ENCODE measurements at places on chromosomes 3 and 15.

GRCh38 chr3:25143356-25144025, 284.6 kb upstream of the RARB start:
- DNase-seq: no peak

DNA sequence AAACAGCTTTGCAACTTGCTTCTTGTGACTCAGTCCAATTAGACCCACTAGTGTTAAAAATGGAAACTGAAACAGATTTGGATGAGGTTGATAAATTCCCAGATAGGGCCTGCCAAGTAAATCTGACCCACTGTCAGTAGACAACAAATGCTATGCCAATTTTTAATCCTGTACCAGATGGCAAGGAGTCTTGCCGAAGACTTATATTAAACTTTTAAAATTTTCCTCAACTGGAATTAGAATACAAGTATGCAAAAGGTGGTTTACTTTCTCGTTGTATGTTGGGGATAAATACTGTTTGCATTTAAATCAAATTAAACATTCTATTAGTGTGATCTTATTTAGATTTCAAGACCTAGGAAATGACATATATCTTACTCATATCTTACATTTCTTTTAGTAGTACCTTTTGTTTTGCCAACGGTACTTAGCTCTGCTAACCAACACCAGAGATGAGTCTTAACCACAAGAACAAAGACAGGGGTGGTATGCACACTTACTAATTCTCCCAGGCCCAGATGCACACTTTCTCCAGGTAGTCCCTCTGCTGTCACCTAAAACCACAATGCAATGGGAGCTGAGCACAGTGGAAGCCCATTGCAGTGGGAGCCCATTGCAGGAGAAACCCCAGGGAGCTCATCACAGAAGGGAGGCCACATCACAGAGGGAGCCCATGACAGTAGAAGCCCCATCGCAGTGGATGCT, 77.8 kb downstream of the WWTR1 start:
- DNase-seq: no peak

- DNase-seq: no peak
Observed at GRCh38 chr3:31533169-31534064, 692 bp downstream of the STT3B start.

DNA sequence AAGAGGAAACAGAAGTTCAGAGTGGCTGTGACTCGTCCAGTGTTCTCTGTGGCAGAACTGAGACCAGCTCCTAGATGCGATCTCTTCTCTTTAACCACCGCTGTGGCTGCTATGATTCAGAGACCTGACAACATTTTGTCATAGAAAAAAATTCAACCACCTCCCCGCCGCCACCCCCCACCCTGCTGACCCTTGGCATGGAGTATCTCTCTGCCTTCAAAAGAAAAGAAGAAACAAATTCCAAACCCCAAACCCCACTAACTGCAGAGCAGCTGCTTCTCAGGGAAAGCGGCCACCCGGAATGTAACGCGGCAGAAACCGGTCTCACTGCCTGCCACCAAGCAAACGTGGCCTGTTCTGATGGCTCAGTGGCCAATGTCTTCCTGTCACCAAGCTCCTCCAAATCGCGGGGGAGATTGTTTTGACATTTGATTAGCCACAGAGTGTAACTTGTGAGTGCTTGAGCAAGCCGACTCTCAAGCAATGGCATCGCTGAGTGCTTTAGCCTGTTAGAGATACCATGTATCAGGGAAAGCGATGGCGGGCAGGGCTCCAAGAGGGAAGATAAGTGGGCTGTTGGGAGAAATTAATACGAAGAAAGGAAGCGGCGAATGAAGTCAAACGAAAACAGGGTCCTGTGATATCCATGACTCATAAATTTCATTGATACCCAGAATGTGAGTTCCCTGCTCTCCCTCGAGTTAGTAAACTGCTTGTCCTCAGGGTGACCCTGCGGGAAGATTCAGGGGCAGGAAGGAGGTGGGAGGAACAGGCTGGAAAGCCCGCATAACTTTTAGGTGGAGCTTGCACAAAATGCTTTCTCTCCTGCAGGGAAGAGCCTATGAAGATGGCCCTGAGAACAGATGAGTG, 44.8 kb upstream of the TLE3 start:
- no peak for DNase-seq

DNA sequence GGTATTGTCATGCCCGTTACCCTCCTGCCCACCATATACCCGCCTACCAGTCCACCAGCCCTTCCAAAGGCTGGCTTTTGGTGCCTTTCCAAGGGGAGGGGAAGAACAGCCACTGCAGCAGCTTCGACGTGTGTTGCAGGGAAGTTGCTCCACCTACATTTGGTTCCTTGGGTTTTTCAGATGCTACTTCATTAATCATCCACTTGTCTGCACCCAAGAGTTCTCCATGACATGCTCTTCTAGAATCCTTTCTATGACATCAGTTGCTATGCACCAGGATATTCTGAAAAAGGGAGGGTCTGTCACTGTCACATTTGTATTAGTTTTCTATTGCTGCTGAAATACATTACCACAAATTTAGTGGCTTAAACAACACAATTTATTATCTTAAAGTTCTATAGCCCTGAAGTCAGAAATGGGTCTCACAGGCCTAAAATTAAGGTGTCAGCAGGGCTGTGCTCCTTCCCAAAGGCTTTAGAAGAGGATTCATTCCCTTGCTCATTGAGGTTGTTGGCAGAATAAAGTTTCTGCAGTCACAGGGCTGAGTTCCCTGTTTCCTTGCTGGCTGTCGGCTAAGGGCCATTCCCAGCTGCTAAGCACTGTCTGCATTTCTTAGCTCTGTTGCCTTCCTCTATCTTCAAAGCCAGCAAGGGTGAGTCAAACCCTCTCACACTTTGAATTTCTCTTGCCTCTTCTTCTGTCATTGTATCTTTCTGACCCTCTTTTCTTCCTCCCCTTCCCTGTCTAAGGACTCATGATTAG, at the start of gene LYZL4:
TSS of gene LYZL4 (minus strand) at position 241 of the 762 bp plus-strand sequence. CDS start 3,359 bp downstream, outside the sequence.
- DNase-seq: no peak

DNA sequence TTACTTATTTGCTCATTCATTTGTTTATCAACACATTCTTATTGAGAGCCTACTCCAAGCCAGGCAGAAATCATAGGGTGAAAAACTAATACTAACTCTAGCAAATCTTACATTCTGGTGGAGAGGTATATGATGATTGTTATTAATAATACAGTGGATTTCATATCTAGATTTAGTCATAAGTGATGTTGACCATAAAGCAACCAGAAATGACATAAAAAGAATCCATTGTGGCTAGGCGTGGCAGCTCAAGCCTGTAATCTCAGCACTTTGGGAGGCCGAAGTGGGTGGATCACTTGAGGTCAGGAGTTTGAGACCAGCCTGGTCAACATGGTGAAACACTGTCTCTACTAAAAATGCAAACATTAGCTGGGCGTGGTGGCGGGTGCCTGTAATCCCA, 26.2 kb upstream of the IL20RB start:
- no peak for DNase-seq

GRCh38 chr3:157123621-157124020, 36.3 kb downstream of the CCNL1 start:
- no peak for DNase-seq

DNA sequence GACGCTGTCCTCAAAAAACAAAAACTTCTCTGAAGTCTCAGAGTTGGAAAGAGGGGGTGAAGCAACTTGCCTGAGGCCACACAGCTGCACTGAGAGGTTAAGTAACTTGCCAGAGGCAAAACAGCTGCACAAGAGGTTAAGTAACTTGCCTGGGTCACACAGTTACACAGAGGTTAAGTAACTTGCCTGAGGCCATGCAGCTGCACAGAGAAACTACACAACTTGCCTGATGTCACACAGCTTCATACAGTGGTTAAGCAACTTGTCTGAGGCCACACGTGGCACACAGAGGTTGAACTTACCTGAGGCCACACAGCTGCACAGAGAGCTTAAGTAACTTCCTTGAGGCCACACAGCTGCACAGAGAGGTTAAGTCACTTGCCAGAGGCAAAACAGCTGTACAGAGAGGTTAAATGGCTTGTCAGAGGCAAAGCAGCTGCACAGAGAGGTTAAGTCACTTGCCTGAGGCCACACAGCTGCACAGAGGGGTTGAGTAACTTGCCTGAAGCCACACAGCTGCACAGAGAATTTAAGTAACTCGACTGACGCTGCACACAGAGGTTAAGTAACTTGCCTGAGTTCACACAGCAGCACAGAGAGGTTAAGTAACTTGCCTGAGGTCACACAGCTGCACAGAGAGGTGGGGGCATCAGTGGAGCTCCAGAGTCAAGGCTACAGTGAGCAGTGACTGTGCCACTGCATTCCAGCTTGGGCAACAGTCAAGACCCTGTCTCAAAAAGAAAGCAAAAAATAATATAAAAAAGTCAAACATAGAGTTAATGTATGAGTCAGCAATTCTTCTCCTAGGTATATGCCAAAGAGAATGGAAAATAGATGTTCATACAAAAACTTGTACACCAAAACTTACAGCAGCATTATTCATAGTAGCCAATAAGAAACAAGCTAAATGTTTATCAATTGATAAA, 12.0 kb upstream of the ACAD9 start:
- DNase-seq: no peak

GRCh38 chr15:78425643-78426042, 12.4 kb upstream of the IREB2 start:
- no peak for DNase-seq

DNA sequence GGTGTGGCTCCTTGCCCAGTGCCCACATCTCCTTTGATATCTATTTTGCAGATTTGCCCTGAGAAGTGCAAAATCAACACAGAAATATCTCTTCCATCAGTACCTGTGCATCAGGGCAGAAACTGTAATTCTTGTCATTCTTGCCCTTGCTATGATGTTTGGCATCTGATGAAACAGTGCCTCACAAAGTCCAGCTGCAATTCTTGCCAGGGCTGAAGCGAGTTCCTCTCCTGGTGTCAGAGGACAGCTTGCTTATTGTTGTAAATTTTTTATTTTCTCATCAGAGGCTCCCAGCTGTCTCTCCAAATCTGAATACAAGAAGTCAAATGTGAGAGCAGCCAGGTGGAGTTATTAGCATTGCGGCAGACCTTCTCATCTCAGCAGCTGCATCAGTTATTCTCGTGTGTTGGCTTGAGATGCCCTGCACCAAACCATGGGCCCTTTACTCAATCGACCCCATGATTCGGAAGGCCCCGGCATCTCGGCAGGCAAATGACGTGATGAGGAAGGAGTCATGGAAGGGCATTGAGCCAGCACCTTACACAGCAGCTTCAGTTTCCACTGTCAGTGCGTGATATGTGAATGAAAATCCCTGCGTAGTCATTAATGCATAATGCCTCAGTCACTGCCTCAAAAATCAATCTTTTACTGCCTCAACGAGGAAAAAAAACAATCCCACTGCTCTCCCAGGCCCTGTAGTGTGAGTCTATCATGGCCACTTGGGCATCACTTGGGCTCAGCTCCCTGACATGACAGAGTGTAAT, 93.4 kb downstream of the CCNL1 start:
- no peak for DNase-seq

DNA sequence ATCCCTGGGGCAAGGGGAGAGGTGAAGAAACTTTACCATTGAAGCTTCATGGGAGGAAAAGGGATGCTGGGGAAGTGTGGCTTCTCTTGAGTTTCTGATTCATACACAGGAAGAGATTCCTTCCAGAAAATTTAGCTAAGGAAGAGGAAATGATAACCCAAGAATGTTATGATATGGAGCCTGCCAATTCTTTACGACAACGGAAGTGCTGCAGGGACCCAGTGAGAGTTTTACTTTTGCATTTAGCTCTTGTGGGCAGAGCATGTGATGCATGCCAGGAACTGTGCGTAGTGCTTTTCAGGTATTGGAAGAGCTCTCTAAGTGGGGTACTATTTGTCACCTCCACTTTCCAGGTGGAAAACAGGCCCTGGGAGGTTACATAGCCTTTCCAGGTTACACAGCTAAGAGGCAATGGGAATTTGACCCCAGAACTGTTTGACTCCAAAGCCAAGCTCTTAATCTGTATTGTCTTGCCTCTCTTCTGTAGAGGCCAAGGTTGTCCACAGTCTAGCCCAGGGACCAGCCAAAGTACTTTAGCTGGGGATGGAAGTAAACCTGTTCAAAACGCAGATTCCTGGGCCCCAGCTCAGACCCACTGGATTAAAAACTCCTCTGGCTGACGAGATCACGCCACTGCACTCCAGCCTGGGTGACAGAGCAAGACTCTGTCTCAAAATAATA, 23.0 kb downstream of the CMTM7 start:
- no peak for DNase-seq

DNA sequence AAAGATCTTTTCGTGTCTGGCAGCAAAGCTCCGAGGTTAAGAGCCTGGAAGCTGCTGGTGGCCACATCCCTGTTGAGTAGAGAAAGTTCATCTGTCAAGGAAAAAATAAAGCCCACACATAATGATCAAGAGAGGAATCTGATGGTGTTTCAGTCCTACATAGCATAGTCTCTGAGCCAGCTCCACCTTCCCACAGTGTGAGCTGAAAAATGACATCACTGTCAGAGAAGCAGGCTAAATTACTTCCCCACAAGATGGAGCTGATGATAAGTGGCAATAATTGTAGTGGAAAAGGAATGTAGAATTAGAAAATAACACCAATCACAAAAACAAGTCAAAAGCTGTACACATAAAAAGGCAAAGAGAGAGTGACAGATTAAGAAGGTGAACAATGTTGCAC, 84.5 kb downstream of the AQP9 start:
- no peak for DNase-seq

GRCh38 chr3:47299381-47300318, 16.9 kb downstream of the KLHL18 start:
- DNase-seq: no peak

DNA sequence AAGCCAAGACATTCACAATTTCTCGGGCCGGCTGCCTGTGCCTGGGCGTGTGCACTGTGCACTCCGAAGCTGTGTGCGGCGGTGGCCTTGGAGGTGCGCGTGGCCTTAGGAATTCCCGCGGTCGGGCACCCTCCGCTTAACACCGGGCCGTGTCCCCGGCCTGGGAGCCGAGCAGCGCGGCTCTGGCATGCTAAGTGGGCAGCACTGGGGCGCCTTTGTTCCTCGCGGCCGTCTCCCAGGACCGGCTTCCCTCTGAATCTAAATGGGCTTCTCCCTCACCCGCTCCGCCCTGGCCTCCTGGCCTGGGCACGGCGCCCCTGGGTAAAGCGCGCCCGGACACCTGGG, 498 bp upstream of the ARNT2 start:
- no peak for DNase-seq

DNA sequence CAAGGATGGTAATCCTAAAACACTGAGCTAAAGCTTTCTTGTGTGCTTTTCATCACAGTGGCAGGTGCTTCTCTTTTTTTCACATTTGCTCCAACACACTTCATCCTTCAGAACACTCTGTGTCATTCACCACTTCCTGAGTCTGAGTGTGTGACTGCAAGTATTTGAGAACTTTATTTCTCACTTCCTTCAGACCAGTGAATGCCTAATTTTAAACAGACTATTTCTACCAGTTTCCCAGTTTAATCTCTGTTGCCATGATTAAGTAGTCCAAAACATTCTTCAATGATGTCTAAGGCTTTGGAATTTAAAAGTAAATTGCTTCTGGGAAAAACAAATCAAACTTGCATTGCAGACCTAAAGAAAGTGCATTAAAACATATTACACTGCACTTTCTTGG, 541.2 kb downstream of the RBMS3 start:
- DNase-seq: no peak
